Activated T-cell treated with anti-CD3 and anti-CD28 coated beads, Interleukin-2, amount 50 U/mL, for 4 hours (primary cell): ENCODE measurements at places on chromosomes 4 and X. TPM values are rescaled to one million over a fixed set of nuclear protein-coding genes. Genes with fewer than 3 reads are reported as not detected.

Gene IRS4
- total RNA-seq, result not detected

Gene RAB40AL
- 0.33 TPM for total RNA-seq

Gene TCEANC
- total RNA-seq, result 1.4 TPM

Gene EVC
- 3.0 TPM for total RNA-seq

Gene MAML3
- 0.60 TPM for total RNA-seq

Gene CTAG2
- total RNA-seq, result 6.1 TPM

Gene GPR50
- total RNA-seq, result not detected

Gene XK
- 0.05 TPM for total RNA-seq

DNA sequence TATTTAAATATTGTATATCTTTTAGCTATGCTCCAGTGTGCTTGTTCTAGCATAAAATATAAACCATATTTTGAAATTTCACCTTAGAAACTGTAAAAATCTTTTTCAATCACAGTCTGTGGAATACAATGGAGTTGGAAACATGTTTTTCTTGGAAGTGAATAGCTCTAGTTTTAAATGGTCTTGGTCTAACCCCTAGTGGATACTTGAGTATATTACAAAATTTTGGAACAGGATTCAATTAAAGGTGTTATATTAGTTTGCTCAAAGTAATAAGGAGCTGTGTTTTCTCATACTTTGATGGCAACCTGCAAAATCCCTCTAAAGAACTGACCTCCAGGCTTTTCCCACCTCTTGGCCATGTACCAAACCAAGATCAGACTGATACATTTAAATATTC is 48.2 kb downstream of the STK26 start:
- no peak for DNase-seq

DNA sequence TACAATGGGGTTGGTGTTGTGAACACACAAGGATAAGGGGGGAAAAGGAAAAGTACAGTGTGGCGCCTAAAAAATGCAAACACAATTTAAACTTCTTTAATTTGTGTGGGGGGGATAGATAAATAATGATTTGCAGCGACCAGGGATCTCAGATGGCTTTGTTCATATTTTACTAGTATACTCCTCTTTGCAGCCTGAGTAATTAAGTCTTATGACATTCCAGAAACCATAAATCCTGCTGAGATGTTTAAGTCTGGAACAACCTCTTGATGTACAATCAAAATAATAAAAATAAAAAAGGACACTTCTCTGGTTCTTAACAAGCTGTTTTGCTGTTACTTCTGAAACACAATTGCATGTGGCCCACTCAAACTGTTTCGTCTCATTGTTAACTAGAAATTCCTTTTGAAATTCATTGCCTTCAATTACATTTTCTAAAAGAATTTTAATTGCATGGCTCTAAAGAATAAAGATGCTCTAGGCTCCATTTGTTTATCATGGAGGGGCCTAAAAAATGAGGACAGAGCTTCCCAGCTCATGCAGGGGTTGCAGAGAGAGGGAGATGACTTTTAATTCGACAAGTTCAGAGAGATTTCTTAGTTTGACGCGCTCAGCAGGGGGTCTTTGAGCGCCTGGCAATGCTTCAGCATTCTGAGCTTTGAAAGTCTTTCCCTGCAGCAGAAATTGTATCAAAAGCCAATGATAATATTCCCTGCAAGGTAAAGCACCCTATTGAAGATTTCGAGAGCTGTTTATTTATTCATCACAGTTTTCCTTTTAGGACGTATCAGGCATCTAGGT is 892.4 kb upstream of the TENM3 start:
- no peak for DNase-seq

- no peak for DNase-seq
Observed at GRCh38 chr4:99594818-99595217, 20.2 kb downstream of the MTTP start.

- DNase-seq, result no peak
Observed at GRCh38 chrX:124378643-124379042, 32.3 kb downstream of the SH2D1A start.

- no peak for DNase-seq
Observed at GRCh38 chrX:830532-830931, 199.9 kb downstream of the SHOX start.

DNA sequence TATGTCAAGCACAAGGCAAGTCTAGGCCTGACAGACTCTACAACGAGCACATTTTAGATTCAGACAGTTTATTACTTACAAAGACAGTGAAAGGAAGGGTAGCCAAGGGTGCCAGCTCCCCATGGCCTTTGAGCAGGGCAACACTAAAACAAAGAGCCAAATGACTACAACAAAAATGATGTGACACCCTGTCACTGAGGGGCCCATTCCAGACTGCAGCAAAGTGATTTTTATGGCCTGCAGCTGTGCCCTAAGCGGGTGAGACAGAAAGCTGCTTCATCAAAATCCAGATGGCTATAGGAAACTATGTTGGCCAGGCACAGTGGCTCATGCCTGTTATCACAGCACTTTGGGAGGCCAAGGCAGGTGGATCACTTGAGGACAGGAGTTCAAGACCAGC is 13.4 kb upstream of the RP2 start:
- no peak for DNase-seq

- DNase-seq, result no peak
Observed at GRCh38 chr4:26459054-26459755, 31.1 kb downstream of the CCKAR start.

DNA sequence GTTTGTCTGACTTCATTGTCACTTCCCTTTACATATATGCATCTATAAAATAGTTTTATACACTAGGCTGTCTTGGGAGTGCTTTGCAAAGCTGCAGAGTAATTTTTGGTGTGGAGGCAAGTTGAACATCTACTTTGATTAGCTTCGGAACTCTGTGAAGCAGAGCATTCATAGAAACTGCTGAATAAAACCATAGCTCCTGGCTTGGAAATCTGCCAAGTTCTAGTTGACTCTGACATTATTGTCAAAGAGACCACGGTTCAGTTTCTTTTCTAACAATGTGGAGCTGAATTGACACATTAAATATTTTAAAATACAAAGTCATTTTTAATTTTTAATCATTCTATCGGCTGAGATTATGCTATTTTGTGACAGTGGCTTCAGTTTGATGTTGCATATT is 335.0 kb downstream of the BMPR1B start:
- no peak for DNase-seq

GRCh38 chrX:42694260-42694815 is 83.6 kb downstream of the PPP1R2C start:
- no peak for DNase-seq

GRCh38 chr4:81197864-81198524 is 17.0 kb downstream of the PRKG2 start:
- DNase-seq, result no peak

- DNase-seq, result no peak
Observed at GRCh38 chrX:34401411-34401810, 255.7 kb downstream of the TMEM47 start.

- DNase-seq, result no peak
Observed at GRCh38 chrX:23782455-23782854, 518 bp upstream of the SAT1 start.

GRCh38 chrX:101744085-101744484 is 84.4 kb upstream of the ARMCX2 start:
- DNase-seq, result no peak

DNA sequence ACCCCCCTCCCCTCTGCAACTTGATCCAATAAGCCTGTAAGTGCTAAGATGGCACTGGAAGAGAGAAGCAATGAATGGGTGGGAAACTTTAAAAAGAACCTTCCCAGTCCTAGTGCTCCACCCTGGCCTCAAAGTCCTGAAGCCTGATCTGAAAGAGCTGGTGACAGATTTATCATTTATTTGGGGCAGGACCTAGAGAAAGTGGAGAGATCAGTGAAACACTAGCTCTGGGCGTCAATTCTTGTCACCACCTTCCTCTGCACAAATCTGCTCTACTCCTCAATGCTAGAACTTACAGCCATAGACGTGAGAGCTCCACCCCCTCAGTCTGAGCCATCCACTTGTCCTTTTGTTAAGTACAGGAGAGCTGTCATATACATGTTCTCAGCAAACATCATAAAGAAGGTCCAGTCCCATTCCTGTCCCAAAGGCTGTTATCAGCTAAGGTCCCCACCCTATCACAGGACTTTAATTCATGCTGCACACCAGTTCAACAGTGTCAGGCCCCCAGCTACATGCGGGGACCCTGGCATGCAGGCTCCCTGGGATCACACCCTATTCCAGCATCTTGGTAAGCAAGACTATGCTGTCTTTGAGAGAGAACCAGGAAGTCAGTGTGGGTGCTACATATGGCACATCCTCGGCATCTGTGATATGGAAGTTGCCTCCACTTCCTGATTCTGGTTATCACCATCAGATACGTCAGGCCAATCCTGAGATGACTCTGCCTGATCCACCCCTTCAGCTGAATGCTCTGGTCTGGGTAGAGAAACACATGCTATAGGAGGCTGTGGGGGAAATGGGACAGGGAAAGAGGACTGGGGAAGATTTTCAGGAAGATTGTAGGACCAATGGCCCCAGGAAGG is 2.3 kb downstream of the P2RY4 start:
- DNase-seq, result no peak

DNA sequence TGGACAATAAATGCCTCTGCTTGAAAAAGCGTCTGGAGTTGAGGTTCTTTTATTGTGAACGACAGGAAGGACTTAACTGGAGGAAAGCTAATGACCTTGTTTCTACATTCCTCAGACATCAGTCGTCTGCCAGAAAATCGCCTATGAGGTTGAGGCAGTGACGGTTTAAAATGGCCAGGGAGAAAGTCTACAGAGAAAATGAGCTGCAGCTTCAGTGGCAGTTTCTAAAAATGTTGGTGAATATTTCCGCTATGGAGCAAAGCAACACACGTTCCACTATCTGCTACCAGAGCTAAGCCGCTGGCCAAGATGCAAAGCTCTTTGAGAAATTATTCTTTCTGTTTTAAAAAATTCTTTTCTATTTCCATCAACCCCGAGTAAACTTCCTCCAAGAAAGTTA is 116.9 kb upstream of the GALNT7 start:
- DNase-seq, result no peak

GRCh38 chr4:73341454-73341853 is 62.6 kb upstream of the ALB start:
- no peak for DNase-seq

DNA sequence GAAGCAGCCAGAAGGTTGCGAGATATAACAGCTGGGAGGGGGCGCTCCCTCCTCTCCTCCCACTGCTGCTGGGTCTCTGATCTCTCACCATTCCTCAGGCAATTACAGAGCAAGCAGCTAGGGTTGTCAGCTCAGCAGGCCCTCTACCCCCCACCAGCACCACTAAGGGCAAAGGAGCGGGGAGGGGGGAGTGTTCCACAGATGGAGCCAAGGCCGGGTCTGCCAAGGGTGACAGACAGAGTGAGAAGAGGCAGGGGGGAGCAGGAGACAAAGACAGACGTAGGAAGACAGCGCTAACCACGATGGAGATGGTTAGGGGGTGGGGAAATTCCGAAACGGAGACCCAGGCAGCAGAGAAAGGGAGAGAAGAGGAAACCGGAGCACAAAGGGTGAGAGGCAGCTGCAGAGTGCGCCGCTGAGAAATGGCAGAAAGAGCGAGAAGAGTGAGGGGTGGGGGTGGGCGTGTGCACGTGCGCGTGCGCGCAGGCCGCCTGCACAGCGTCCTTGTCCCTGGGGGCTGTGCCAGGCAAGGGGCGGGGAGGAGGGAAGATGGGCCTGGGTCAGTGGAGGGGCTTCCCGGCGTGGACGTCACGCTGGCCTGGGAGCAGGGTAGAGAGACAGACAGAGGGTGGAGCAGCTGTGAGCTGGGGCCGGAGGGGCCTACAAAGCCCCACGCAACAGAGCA is 6.9 kb downstream of the L1CAM start:
- no peak for DNase-seq

DNA sequence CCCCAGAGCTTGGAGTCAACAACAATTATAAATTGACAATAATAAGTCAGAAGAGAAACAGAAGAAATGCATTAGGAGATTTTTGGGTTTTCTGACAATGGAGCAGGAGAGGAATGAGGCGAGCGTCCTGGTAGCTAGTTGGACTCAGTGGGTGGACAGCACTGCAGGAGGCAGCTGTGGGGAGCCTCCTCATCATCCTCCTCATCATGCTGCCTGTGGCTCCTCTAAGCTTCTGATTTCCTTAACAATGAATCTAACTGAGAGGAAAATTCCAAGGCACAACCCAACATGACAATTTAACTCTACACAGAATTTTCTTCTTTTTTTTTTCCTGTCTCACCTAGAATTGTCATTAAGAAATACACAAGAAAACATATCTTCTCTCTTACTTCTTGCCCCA is 357.1 kb upstream of the NOCT start:
- DNase-seq, result no peak

GRCh38 chr4:122946142-122946541 is 23.7 kb upstream of the NUDT6 start:
- no peak for DNase-seq

GRCh38 chr4:81505726-81506125 is 34.0 kb upstream of the RASGEF1B start:
- DNase-seq, result no peak

DNA sequence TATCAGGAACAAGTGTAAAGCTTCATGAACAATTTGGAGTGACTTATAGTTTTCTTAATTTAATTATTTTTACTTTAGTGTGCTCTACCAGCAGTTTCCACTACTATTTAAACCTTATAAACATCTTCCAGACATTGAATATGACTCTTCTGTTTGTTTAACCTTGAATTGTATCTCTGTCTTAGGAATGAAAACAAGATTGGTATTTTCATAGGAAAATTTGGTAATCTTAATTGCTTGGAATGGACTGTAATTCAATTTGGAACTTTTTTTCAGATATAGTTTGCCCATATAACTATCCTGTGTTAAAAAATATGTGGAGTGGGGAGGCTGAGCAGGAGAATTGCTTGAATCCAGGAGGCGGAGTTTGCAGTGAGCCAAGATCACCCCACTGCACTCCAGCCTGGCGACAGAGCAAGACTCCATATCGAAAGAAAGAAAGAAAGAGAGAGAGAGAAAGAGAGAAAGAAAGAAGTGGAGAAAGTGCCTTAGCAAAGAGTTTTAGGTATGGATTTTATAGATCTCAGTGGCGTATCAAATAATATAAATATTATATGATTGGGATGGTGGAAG is 242.4 kb downstream of the BMPR1B start:
- DNase-seq, result no peak

DNA sequence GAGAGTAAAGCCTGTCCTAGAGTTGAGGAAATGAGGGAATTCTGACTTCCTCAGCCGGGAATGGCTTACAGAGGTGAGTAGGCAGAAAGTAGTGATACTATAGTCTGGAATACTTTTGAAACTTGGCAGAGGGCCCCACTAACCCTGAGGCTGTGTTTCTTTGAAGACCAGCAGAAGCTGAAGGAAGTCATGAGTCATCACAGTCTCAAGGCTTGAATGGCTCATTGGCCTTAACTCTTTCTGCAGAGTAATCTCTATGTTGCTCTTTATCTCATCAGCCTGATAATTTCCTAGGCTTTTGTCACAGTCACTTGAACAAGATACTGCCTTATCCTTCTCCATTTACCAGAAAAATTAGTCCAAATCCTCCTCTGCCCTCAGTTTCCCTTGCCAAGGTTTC is 80.8 kb downstream of the ANKRD50 start:
- no peak for DNase-seq
